ENCODE measurements at places on chromosomes 5 and 9.

DNA sequence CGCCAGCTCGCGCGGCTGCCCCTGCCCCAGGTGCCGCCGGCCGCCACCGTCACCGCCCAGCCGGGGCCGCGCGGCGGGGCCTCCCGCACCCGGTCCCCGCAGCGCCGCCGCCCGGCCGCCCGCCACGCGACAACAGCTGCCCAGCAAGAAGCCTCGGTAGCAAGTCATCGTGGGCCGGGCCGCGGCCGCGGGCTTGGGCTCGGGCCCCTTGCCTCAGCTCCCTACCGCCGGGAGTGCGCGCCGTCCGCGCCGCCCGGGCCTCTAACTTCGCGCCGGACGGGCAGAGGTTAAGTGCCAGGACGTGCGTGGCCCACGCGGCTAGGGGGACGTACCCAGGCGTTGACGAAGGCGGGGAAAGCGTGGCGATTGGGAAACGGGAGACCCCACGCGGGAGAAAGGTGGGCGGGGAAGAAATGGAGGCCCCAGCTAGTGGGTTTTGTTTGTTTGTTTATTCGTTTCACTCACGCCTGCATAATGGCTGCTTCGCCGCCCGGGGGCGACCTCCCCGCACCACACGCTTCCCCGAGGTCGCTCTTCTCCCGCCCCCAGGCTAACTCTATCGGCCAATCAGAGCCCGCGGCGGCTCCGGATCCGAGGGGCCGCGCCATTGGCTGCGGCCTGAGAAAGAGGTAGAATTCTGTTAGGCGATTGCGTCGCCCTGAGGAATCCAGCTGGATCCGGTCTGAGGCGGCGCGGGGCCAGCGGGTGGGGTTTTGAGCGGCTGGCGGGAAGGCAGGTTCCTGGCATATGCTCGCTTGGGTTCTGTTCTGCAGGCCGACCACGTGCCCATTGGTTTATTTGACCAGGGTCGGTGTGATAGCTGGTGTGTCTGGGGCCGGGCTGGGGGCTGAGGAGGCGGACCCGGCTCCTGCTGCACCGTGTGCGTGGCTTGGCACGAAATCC lies at the start of gene NADK2:
Gene NADK2 (minus strand): TSS at position 295 of the 903 bp plus-strand sequence. CDS start 127 bp downstream, at position 168.
- peak; percentile 96 for DNase-seq

- DNase-seq = no peak
Measured at GRCh38 chr5:82295959-82296531, 17.9 kb upstream of the RPS23 start.

GRCh38 chr5:126615286-126615685 lies 14.5 kb downstream of the PHAX start:
- DNase-seq = no peak

DNA sequence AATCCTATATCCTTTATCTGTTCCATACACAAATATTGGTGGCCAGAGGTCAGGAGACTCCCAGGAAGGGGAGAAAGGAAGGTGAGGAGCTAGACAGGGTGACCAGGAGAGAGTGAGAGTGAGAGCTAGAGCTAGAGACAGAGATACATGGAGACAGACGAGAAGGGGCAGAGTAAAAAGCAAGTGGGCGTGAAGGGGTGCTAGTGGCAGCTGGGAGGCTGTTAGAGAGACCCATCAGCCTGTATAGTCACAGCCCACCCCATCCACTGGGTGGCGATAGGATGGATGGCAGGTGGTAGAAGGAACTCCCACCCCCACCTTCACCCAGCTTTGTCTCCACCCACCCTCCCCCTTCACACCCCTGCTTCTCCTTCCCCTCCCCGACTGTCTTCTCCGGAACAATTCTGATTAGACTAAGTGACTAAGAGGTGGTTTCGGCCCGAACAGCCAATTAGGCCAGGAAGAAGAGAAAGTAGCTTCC lies 32.8 kb downstream of the PCDH1 start:
- no peak for DNase-seq

DNA sequence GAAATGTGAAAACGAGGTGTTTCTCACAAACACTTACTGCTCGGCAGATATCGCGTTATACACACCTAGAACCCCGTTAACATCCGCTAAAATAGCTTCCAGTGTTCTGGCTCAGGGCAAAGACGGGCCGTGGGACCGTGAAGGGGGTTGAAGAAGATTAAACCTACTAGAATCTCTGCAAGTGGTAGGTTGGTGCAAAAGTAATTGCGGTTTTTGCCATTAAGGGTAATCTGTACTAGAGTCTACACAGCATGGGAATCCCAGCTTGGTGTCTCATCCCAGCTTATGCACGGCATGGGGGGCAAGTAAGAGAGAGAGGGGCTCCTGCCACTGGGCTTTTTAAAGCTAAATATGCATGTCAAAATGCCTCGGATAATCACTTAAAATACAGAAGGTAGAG lies 43.9 kb downstream of the HRH2 start:
- DNase-seq = no peak

GRCh38 chr9:86529496-86530275 lies 175.5 kb upstream of the TUT7 start:
- DNase-seq = no peak

DNA sequence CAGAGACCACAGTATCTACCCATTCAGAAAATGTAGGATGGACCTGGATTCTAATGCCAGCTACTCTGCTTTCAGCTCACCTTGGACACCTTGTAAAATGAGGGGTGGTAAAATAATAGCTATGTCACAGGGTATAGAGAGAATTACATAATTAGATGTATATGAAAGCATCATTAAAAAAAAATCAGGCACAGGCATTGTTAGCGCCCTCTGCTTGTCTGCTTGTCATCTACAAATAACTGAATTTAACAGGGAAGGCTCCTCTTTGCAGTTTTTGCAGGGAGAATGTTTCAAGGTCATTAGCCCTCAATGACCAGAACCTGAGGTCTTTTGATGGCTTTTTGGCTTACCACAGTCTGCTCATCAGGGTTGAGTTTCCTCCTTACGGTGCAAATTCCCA lies 58.0 kb downstream of the GPR21 start:
- DNase-seq = no peak

DNA sequence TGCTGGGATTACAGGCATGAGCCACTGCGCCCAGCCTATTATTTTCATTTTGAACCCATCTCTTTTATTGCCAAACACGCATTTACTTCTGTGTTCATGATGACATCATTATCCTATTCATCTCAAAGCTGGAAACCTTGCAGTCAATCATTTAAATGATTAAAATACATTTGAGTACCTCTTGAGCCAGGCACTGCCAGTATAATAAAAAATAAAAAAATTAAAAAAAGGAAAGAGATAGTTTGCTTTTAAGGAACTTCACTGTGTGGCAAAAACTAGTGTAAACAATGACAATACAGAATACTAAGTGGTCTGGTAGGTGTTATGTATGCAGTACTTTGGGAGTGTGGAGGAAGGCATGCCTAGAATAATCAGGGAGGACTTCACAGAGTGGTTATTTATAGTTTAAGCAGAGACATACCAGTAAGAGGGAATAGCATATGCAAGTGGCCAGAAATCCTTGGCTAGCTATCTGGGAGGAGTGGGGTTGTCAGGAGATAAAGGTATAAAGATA lies 8.6 kb downstream of the NSD1 start:
- DNase-seq = no peak

- no peak for DNase-seq
Measured at GRCh38 chr5:122615146-122615545, 159.7 kb upstream of the SNX2 start.

DNA sequence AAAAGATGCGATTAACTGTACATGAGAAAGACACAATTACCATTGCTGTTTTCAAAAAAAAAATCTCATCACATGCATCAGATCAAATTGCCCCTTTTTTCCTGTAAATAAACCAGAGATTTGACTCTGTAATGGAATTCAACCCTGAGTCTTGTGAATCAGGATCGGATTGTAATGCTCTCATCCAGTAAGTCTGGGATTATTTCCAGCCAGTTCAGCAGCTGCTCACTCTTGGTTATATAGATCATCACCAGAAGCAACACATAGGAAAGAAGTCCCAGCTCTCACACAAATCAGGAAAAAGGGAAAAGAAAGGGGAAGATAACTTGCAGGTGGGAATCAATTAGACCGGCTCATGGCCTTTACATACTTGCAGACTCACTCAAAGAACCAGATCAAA lies 97.8 kb upstream of the SPOCK1 start:
- DNase-seq = no peak

- no peak for DNase-seq
Measured at GRCh38 chr5:14110196-14110595, 32.9 kb upstream of the TRIO start.

GRCh38 chr5:117682416-117682815 lies 1107.8 kb upstream of the SEMA6A start:
- no peak for DNase-seq

DNA sequence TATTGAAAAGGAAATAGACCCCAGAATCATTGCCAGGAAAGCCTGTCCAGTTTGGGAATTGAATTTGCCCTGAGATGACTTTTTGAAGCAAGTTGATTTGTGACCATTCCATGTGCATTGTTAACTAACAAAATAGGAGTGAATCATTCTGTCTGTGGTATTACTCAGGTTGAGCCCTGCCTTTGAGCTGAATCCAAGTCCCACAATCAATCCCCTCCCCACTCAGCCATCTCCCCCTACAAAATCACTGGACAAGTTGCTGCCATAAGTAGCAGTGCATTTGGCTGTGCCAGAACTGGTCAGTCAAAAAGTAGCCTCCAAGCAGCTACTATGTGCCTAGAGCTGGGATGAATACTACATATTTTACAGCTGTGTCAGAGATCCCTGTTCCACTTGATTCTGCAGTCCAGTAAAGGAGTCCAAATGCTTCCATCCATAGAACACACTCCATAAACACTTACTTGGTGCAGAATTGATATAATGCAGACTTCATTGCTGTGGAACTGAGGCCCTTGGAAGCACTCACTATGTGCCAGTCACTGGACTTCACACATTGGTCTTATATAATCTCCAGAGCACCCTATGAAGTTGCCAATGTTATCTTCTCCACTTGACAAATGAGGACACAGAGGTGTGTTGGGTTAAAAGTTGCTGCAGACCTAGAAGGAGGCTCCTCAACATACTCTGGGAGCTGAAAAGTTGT lies 96.1 kb downstream of the ZNF462 start:
- no peak for DNase-seq

DNA sequence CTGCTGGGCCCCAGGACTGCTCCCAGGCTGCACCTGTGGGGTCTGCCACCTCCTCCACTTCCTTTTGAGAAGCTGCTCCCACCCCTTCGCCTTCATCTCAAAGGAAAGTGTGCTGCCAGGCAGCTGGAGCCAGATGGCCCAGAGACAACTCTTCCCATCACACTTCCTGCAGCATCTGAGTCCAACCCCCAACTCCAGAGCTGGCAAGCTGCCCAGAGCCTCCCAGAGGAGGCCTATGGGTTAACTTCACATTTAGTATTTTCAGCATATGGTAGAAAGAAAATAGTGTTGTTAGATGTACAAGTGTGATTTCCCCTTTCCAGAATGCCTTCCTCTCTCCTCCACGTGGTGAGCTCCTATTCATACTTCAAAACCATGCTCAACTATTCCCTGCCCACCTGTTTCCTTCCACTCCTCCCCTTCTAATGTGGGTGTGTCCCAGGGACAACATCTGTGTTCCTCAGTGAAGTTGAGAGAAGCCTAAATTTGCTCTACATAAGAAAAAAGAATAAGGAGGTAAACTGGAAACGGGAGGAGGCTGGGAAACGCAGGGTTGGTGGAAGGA lies 38.6 kb upstream of the KCNMB1 start:
- DNase-seq = no peak

- no peak for DNase-seq
Measured at GRCh38 chr9:110514897-110515296, 64.6 kb downstream of the SVEP1 start.

- no peak for DNase-seq
Measured at GRCh38 chr9:112489876-112490666, 3.4 kb downstream of the KIAA1958 start.

GRCh38 chr5:9498541-9499497 lies 47.1 kb downstream of the SEMA5A start:
- DNase-seq = peak; percentile 51

- DNase-seq = no peak
Measured at GRCh38 chr5:59180515-59180914, 597.6 kb downstream of the RAB3C start.

All from lung microvascular endothelial cell (primary cell).